ENCODE measurements at places on chromosomes 11 and 22. TPM values are rescaled to one million over a fixed set of nuclear protein-coding genes. Genes with fewer than 3 reads are reported as not detected.

Gene CALCB
- 0.37 TPM for total RNA-seq

GRCh38 chr11:72584293-72584938 is 89.8 kb downstream of the PDE2A start:
- no peak for DNase-seq

Gene RANGAP1
- 30.9 TPM for total RNA-seq

- DNase-seq, result no peak
Observed at GRCh38 chr11:129721685-129722084, 94.0 kb upstream of the TMEM45B start.

Gene ZNHIT2
- 16.1 TPM for total RNA-seq

Gene HSPB2
- total RNA-seq, result not detected

Gene IL18
- total RNA-seq, result 34.0 TPM

- no peak for DNase-seq
Observed at GRCh38 chr11:69059985-69060384, 11.3 kb downstream of the TPCN2 start.

Gene CDHR5
- not detected for total RNA-seq

Gene JAML
- total RNA-seq, result 9.9 TPM

GRCh38 chr11:8793114-8793777 is 110.7 kb downstream of the RPL27A start:
- no peak for DNase-seq

- no peak for DNase-seq
Observed at GRCh38 chr11:122123263-122123929, 7.4 kb upstream of the BLID start.

GRCh38 chr22:43004362-43005035 is 10.4 kb downstream of the PACSIN2 start:
- no peak for DNase-seq

DNA sequence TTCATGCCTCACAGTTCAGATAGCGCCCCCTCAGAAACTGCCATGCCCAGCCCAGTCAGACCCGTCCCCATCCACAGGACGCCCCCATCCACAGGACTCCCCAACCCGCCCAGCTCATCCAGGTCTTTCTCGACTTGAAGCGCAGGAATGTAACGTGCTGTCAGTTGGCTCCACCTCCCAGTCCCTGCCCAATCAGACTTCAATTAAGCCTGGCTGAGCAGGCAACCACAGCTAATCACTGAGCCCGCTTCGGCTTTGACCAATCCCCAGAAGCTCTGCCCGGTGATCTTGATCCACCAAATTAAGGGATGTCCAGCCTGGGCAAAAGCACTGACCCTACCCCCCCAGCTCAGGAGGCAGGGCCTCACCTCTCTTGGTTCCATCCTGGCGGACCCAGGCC is 10.5 kb upstream of the MFNG start:
- DNase-seq, result no peak

DNA sequence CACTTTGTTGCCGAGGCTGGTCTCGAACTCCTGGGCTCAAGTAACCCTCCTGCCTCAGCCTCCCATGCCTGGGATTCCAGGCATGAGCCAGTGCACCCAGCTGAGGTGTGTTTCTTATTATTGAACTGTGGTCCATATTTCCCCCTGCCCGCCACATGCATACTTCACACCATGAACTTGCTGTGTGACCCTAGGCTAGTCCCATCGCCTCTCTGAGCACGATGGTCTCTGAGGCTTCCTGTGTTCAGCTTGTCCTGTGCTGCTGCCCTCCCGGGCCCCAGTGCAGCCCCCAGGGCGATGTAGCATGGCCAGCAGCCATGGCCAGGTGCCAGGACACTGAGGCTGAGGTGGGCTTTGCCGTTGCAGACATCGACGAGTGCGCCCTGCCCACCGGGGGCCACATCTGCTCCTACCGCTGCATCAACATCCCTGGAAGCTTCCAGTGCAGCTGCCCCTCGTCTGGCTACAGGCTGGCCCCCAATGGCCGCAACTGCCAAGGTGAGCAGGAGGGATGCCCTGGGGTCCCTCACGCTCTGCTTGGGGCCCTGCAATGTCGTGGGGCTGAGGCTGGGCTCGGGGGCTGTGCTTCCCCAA is 45.7 kb downstream of the FBLN1 start:
- no peak for DNase-seq

DNA sequence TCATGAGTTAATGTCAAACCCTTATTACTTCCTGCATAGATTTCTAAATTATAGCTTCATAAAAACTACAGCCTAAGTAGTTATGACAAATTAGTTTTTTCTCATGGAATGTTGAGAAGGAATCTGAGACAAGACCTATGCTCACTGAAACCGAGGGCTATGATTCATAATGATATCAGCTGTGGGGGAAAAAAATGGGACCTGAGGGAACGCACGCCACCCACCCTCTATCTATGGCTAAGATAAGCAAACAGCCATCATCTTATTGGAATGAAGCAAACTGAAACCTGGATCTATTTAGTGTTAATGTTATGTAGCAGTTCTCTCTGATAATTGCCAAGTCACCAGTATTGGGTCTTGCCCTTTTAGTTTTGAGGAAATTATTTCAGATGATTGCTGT is 906.9 kb upstream of the RAG2 start:
- no peak for DNase-seq

GRCh38 chr11:19912115-19912957 is 199.7 kb downstream of the NAV2 start:
- DNase-seq, result no peak

Gene PTPRCAP
- total RNA-seq, result 6.2 TPM

DNA sequence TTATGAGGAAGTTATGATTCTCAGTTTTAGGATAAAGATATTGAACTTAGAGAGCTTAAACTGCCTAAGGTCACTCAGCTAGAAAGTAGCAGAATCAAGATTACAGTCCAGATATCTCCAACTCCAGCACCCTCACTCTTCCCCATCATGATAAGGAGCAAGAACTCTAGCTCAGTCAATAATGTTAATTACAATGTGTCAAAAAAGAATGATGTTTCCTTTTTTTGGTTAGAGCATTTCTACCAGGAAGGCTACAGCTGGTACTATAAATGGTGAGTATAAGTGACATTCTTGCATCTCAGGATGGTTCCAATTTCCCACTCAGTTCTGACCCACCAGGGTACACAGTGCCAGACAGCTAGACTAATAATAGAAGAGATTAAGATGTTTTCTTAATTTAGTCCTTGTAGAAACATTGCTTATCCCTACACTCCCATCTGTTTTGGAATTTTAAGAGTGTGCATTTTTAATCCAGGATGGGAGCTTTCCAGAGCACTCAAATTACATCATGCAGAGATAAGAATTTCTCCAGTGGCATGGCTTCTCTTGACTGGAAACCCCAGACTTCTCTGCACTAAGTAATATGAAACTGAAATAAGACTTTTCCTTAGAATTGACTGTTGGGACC is 21.6 kb upstream of the BBOX1 start:
- no peak for DNase-seq

GRCh38 chr22:39947220-39948216 is 12.7 kb upstream of the TMA7B start:
- DNase-seq, result no peak

- DNase-seq, result no peak
Observed at GRCh38 chr11:67250059-67251043, 15.9 kb upstream of the GRK2 start.

- DNase-seq, result no peak
Observed at GRCh38 chr11:65113839-65114238, 2.2 kb downstream of the TM7SF2 start.

DNA sequence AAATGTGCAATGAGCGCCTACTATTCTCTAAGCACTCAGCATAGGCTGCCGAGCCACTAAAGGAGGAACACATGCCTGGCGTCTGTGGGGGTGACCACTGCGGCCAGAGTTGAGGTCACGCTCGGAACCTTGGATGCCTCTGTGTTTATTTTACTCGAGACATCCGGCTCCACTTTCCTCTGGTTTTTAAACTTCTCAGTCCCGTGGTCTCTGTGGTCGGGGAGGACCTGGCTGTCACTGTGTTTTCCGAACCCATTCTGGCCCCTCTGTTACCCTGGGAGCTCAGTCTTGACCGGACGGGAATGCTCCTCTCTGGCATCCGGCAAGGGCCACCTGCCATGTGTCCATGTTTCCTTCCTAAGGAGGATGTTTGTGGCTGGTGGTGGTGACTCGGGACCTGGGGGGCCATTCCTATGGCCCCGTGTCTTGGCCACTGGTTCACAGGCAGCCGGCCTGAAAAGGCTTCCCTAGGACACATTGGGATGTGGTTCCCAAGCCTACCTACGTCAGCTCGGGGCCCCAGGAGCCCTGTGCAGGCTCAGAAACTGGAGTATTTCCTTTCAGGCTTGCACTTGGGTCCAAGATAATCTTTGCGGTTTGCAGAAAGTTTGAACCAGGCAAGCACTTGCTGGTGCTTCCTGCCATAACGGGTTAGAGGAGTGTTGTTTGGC is 46.7 kb upstream of the PARVG start:
- no peak for DNase-seq

Gene TSSC4
- total RNA-seq, result 59.7 TPM

DNA sequence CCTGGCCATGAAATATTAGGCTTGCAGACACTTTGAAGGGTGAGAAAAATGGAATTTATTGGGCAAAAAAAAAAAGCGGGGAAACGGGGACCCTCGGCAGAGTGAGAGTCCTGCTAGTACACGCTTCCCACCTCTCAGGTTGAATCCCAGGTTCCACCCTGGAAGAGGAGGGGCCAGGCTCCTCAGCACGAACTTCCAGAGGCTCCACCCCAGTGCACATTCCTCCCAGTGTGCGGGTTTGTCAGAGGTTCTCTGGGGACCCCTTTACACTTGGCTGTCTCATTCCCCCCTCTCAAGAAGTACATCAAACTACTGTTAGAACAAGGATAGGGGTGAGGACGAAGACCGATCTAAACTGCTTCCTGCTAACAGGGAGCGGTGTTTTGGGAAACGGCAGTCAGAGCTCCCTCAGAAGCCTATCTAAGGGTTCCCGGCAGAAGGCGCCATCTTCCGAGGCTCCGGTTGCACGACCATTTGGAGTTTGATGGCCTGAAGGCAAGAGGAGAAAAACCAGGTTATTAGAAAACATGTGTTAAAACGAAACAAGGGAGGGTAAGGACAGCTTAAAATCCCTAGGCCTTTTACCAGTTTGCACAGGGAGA is 27.5 kb downstream of the FOLR3 start:
- no peak for DNase-seq

DNA sequence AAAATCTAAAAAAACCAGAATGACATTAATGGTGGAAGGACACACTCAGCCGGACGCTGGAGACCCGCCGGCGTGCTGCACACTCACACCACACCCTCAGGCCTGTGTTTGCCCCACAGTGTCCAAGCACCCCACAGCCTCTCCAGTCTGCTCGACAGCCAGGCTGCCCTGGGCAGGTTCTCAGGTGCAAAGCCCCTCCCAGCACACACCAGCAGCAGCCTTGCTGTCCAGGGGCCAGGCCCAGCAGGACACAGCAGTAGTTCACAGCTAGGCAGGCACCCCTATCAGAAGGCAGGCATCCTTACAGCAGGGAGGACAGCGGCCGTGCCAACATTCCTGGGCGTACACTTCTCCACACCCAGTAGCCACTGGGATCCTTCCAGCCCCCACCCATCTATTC is 1.7 kb upstream of the SLC25A1 start:
- DNase-seq, result no peak

DNA sequence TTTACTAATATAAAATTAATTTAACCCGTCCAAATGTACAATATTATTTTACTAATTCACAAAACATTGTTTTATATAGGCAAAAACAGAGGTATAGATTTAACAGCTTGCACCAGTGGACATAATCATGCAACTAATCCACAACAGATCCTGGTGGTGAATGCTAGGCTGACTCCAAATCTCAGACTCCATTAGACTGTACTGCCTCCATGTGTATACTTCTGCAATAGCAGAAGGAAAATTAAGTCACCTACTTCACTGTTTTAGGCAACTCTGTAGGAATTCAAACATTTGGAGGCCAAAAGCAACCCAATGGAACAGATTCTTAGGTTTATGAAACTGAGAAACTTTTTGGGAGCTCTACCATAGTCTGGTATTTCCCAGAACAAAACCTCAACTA is 30.0 kb upstream of the RAB39A start:
- DNase-seq, result no peak

DNA sequence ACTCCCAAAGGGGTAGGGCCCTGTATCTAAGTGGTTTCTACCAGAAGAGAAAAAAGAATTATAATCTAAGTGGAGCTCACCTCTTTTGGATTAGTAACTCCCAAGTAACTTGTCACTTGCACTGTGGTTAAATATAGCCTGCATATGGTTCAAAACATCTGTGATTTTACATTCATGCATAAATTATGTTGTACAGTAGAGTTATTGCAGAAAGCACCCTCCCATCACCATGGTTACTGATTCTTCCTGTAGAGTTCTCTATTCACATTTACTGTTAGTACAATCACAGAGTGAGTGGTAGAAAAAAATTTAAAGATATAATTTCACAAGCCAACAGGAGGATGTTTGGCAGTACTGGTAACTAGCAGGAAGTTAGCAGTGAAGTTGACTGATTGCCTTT is 80.4 kb downstream of the LRRC4C start:
- no peak for DNase-seq

Gene MRGPRX4
- total RNA-seq, result not detected

Gene C11orf16
- not detected for total RNA-seq
